Activated CD8-positive, alpha-beta T cell treated with anti-CD3 and anti-CD28 coated beads, Interleukin-2, amount 10 ng/mL, durations not matched to agents 7 days and 5 days (primary cell): ENCODE measurements at places on chromosomes 4 and X.

GRCh38 chr4:106595906-106596305, 227.3 kb upstream of the GIMD1 start:
- DNase-seq: no peak

DNA sequence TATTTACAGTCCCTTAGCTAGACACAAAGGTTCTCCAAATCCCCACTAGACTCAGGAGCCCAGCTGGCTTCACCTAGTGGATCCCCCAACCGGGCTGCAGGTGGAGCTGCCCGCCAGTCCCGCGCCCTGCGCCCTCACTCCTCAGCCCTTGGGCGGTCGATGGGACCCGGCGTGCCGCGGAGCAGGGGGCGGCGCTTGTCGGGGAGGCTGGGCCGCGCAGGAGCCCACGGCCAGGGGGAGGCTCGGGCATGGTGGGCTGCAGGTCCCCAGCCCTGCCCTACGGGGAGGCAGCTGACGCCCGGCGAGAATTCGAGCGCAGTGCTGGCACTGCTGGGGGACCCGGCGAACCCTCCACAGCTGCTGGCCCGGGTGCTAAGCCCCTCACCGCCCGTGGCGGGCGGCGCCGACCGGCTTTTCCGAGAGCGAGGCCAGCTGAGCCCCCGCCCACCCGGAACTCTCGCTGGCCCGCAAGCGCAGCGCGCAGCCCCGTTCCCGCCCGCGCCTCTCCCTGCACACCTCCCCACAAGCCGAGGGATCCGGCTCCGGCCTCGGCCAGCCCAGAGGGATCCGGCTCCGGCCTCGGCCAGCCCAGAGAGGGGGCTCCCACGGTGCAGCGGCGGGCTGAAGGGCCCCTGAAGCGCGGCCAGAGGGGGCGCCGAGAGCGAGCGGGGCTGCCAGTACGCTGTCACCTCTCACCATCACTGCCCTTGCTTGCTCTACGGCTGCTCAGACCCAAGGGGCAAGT, 39.4 kb downstream of the WFS1 start:
- no peak for DNase-seq

- no peak for DNase-seq
These were observed 595.1 kb downstream of the STPG2 start for GRCh38 chr4:97548186-97548585.

GRCh38 chrX:46279925-46280313, 265.3 kb downstream of the ZNF674 start:
- no peak for DNase-seq

DNA sequence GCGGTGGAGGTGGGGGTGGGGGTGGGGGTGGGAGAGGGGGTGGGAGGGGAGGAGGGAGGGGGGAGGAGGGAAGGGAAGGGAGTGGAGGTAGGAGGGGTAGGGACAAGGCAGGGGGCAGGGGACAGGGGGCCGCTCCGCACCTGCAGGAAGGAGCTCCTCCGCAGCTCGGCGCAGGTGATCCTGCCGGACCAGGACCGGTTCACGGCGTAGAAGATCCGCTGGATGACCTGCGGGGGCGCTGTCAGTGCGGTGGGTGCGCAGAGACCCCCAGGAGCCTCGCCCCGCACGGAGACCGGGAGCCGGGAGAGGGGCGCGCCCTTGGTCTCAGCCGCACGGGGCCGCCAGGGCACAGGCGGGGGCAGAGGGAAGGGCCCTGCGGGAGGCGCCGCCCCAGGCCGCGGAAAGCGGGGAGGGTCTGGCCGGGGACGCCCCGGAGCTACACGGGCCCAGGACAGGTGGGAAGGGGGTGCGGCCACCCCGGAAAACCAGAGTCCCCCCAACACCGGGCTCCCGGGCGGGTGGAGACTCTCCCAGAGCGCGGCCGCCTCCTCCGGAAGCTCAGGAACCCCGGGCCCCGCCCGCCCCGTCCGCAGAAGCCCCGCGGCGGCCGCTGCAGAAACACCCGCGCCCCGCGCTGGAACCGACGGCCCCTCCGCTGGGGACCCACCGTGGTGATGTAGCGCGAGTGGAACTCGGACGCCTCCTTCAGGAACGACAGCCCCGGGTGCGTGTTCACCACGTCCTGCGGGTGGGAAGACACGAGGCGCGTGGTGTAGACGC, 27.6 kb upstream of the GTPBP6 start:
- no peak for DNase-seq

- no peak for DNase-seq
These were observed 83.8 kb upstream of the MAML3 start for GRCh38 chr4:140237616-140238350.

DNA sequence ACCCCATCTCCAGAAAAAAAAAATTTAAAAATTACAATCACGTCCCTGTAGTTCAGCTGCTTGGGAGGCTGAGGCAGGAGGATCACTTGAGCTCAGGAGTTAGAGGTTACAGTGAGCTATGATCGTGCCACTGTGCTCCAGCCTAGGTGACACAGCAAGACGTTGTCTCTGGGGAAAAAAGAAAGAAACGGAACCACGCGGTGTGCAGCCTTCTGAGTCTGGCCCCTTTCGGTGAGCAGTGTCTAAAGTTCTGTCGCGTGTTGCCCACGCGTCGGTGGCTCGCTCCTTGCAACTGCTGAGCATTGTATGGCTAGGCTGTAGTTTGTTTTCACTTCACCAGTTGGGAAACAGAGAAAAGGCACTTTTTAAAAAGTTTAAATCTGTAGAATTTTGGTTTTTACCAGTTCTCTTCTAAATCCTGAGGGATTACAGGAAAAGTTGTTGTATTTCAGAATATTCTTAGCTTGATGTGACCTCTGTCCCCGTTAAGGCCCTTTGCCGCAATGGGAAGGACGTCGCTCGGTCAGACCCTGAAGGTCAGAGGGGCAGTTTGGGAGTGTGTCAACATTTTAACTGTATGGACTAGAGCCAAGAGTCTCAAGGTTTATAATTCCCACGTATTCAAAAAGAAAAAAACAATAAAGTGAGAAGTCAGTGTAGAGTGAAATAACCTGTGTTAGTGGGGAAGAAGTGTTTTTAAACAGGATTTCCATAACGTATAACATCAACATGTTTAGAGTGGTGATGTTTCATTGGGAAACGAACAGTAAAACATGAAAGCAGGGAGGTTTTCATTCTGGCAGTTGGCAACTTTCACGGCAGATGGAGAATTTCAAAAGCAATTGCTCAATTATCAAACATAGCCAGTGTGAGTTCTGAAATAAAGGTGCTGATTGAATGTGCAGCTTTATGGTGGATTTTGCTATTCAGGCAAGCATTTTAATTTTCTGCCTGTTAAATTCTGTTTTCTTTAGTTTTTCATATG, 45.8 kb upstream of the MSANTD1 start:
- DNase-seq: peak; percentile 55

GRCh38 chrX:88101968-88102367, 584.4 kb downstream of the KLHL4 start:
- no peak for DNase-seq

- DNase-seq: no peak
These were observed 131.8 kb downstream of the GLRA3 start for GRCh38 chr4:174697202-174697601.

DNA sequence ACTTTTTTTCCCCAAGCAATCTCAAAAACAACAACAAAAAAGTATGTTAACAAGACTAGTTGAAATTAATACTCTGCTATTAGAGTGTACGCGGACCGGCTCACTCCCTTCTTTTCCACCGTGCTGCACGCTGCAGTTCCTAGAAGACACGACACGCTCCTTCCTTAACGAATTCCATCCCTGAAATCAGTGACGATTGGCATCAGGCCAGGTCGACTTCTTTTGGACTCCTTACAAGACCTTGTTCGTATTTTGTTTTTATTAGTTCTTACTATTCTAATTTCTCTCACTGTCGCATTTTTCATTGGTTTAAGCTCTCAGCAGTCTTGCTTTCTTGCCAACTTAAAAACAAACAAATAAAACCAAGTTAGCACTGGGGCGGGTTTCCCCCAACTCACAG, 175.8 kb upstream of the PITX2 start:
- no peak for DNase-seq

DNA sequence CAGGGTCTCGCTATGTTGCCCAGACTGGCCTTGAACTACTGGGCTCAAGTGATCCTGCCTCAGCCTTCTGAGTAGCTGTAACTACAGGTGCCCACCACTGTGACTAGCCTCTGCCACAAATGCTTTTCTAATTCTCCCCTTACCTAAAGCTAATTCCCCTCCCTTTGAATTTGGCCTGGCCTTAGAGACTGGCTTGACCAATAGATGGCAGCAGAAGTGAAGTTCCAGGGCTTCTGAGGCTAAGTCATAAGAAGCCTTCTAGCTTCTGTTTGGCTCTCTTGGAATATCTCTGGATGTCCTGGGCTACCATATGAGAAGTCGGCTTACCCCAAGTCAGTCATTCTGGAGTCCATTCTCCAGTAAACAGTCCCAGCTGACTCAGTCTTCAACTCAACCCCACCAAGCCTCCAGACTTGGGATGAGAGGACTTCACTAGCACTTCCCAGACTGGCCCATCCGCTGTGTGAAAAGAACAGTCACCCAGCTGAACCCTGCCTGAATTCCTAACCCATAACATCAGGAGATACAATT, 61.0 kb downstream of the HPRT1 start:
- peak; percentile 27 for DNase-seq

DNA sequence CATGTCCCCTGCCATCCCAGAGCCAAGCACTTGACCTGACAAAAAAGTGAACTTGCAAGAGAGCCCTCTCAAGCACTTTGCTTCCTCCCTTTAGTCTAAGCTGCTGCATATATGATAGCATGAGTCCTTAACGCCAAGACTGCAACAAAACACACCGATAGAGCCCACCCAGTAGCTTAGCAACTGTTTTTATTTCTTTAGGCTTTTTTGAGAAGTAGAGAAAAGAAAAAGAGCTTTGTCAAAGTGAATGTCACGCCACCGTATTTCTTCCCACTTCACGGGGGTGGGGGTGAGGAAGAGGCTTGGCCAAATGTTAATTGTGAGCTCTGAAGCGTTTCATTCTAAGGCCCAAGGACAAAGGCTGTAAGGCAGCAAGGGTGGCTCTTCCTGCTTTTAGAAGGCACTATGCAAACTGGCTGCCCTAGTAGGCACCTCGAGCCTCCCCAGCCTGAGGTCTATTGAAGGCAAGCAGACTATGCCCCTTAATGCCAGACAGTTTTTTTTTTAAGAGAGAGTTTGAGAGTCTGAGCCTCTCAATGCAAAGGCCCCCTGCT, 138.6 kb downstream of the HS6ST2 start:
- DNase-seq: no peak

DNA sequence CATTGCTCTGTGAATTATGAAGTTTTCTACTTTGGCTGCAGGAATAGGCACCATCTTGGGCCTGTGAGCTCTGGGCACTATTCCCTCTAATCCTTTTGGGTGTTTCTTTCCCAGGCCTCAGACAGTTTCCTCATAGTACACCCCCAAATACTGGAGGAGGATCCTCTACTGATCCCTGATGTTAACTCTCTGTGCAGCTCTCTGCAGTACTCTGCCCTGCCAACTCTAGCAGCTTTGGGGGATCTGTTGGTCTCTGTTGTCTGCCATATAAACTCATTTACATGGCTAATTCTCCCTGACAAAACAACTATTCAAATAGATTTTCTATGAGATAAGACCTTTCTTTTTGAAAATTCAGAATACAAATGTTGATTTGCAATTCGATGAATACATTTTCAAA, 29.9 kb downstream of the USP53 start:
- no peak for DNase-seq

GRCh38 chr4:38664706-38665401, 855 bp downstream of the KLF3 start:
- no peak for DNase-seq

DNA sequence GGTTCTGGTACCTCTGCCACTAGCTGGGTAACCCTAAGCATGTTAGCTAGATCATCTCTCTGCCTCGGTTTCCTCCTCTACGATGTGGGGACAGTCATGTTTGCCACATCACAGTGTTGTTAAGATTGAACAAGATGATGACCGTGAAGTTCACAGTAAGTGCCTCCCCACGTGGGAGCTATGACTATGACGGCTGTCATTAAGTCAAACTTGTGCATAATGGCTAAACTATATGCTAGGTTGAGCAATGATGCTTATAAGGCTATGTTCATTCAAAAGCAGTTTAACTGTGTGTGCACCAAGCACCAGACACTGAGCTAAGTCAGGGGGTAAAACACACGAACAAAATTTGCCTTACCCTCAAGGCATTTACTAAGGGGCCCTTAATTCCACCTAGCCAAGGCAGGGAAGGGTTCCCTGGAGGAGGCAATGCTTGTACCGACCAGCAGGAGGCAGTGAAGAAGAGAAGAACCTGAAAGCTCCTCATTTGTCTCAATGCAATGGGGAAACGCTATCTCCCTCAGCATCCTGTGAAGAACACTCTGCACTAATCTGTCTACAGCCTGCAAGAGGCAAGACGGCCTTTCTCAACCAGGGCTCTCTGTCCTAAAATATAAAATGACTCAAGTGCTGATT, 52.9 kb downstream of the MAP7D2 start:
- DNase-seq: no peak

- DNase-seq: no peak
These were observed 71.6 kb downstream of the PPARGC1A start for GRCh38 chr4:23818097-23818885.

DNA sequence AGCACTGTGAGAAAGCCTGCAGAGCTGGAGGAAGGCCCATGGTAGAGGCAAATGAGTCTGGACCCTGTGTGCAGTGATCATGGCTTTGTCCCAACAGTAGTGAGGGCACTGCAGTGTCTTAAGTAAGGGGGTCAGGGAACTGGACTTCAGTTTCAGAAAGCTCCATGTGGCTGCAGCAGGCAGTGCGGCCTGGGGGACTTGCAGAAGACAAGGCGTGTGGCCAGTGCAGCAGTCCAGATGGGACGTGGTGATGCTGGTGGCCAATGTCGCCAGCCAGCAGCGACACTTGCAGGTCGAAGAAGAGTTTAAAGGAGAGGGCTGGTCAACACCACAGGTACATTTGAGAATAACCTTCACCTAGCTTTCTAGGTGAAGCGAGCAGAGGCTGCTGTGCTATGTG, 113.4 kb downstream of the ZNF827 start:
- DNase-seq: no peak

GRCh38 chrX:128928636-128929035, 594.7 kb downstream of the SMARCA1 start:
- DNase-seq: no peak

- no peak for DNase-seq
These were observed 227.8 kb downstream of the KDR start for GRCh38 chr4:54897590-54897989.

- no peak for DNase-seq
These were observed 103.0 kb upstream of the KLF3 start for GRCh38 chr4:38560768-38561558.

- DNase-seq: no peak
These were observed 57.1 kb downstream of the TMEM131L start for GRCh38 chr4:153523164-153523796.

DNA sequence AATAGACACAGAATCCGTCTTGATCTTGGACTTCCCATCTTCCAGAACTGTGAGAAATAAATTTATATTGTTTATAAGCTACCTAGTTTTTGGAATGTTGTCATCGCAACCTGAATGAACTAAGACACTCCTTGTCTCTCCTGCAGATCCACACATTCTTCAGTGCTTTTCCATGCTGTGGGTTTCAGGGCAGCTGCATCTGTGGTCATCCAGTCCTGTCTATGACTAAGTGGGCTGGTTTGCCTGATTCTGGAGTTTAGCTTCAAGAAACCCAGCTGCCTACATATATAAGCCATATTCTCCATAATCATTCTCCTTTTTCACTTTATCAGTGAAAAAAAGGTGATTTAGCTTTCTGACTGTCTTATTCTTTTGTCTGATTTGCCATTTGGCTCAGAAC, 170.3 kb upstream of the KIT start:
- DNase-seq: no peak

- no peak for DNase-seq
These were observed 190.3 kb upstream of the PSAPL1 start for GRCh38 chr4:7625071-7625470.
